Activated T-cell treated with anti-CD3 and anti-CD28 coated beads for 48 hours (primary cell): ENCODE measurements at places on chromosomes 12 and 14.

GRCh38 chr12:65720136-65721130 lies 103.8 kb upstream of the HMGA2 start:
- no peak for DNase-seq

- DNase-seq = no peak
Measured at GRCh38 chr14:69479696-69480095, 4.8 kb upstream of the PLEKHD1 start.

- DNase-seq = no peak
Measured at GRCh38 chr12:99136516-99136915, 491.4 kb downstream of the APAF1 start.

GRCh38 chr14:99627510-99628381 lies 17.2 kb upstream of the HHIPL1 start:
- no peak for DNase-seq

DNA sequence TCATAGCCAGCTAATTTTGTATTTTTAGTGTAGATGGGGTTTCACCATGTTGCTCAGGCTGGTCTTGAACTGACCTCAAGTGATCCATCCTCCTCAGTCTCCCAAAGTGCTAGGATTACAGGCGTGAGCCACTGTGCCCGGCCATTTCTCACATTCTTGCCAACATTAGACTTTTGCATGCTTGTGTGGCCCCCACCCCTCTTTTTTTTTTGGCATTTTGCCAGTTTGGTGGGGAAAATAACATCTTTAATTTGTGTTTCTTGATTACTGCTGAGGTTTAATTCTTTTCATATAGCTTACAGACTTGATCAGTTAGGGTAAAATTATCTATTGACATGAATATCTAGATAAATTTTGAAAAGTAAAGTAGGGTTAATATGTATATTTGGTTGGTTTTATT lies 3.8 kb downstream of the CCT2 start:
- DNase-seq = no peak

GRCh38 chr14:89672636-89673511 lies 255.8 kb upstream of the FOXN3 start:
- no peak for DNase-seq

- no peak for DNase-seq
Measured at GRCh38 chr14:49880267-49881064, 12.4 kb upstream of the ARF6 start.

DNA sequence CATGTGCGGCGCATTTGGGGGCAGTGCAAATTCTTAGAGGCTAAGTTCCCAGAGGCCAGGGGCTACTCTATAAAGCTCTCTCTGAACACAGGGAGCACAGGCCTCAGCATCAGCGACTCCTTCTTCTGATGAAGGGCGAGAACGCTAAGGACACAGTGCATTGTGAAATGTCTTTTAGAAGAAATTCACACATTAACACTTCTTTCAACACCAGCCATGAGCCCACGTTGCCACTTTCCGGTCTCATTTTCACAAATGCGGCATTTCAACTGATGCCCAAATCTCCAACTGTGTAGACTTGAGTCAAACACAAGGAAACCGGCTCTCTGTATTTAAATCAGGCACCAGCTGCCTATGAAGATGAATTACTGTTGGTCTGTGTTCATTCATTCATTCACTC lies 162.0 kb downstream of the FOXN3 start:
- no peak for DNase-seq

DNA sequence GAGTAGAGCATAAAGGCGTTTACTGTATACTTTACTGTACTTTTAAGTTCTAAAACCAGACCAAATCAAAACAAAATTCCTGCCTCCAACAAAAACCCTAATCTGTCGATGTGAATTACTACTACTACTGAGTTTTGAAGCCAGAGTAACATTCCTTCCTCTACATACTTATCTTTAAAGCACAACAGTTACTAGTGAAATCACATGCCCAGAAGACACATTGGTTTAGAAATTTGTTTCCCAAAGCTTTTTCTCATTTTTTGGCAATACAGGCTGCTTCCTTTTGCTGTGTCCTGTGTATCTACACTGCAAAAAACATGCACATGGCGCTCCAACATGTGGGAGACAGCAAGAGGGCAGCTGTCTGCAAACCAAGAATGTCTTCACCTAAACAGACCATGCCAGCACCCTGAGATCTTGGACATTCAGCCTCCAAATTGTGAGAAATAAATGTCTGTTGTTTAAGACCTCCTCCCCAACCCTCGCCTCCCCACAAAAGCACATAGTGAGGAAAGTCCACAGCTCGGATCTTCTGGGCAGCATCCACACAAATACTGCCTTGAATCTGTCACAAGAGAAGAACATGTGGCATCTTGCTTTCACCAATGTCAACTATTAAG lies 21.1 kb downstream of the SETD3 start:
- DNase-seq = no peak

DNA sequence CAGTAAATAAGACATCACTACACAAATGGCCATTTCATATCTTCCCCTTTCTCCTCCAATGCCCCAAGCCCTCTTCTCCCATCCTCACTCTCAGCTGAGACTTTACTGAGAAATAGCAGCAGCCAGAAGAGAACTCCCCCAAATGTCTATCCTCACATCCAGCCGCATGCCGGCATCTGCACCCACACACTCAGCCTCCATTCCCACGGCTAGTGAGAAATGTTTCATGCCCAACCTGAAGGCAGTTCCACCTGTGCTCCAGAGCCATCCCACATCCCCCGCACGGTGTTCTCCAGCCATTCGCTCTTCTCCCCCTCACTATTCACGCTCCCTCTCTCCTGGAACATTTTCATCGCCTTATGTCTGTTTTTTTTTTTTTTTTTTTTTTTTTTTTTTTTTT lies 208.7 kb upstream of the DIO3 start:
- DNase-seq = no peak

- no peak for DNase-seq
Measured at GRCh38 chr14:23555533-23555881, 564 bp upstream of the THTPA start.

DNA sequence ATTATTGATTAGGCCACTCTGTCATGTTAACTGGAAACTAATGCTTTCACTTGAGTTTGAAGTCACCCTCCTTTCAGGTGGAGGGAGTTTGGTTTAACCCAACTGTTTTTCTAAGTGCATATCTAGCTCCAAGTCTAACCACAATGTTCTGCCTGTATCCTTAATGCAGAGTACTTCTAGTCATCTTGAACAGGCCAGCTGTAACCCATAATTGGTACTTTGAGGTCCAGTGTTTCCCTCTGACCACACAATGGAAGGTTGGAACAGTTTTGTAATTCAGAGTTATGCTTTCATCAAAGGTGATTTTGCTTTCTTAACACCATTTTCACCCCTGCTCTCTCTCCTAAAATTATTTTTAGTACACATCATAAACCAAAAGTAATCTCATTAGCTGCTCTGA lies 237.2 kb upstream of the DCN start:
- no peak for DNase-seq

DNA sequence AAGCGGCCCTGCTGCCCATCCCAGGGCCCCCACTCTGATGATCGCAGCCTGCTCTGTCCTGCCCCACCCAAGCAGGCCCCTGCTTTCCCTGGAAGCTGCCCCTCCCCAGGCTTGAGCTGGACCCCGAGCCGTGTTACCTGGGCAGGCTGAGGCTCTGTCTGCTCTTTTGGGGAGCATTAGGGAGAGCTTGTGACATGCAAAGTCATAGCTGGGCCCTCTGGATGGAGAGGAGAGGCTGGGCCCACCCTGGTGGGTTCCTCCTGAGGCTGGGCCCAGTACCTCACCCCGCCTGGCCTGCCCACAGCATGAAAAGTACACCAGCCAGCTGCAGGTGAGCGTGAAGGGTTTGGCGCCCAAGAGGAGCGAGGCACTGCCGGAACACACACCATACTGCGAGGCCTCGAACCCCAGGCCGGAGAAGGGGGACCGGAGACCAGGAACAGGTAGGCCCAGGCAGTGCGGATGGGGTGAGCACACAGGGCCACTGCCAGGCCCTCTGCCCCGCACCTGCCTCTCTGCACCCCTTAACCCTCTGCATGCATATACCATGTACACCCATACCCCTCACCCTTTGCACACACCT lies 15.0 kb downstream of the CEP170B start:
- DNase-seq = no peak

DNA sequence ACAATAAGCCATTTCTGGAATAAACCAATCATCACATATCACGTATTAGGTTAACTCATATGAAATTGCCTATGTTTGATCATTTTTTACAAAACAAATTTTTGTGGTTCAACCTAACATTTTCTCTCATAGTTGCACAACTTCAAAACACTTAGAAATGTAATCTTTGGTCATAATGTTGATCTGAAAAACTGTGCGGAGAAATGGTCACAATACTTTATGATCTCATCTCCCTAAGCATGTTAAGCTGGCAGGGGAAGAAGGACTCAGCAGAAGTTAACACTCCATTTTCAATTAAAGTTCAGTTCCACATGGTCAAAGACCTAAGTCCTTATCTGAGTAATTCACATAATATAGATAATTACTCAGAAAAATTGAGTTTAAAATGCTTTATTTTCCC lies 194.8 kb downstream of the CAPZA3 start:
- DNase-seq = no peak

DNA sequence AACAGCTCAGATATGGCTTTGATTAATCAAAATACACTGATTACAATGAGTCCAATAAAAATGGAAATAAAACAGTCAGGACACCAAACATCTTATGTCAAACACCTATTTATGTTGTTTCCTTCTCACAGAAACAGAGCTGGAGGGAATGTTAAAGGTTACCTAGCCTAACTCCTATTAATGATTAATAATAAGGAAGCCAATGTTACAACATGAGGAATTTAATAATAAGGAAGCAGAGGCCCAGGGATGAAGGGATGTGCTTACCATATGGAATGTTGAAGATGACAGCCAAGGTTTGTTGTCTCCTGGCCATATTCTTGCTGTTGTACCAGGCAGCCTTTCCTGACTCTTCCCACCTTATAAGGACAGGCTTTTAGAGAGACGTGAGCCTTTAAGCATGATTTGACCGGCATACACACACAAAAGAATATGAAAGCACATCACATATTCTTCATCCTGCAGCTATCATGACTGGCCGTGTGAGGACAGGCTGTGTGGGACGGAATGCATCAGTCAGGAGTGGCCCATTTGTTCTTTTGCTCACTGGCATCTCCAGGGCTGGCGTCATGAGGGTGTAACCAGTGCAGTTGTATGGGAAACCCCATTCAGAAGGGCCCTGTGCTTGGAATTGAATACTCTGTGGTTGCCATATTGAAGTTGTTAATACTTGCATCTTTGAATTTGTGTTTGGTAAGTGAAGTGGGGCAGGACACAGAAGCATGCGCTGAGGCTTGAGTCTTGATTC lies 3.1 kb upstream of the GPRC5D start:
- no peak for DNase-seq

- no peak for DNase-seq
Measured at GRCh38 chr14:89540830-89541470, 123.9 kb upstream of the FOXN3 start.

GRCh38 chr12:19052689-19053088 lies 76.8 kb upstream of the PLEKHA5 start:
- DNase-seq = no peak

GRCh38 chr12:64700532-64700931 lies 58.7 kb downstream of the GNS start:
- no peak for DNase-seq

DNA sequence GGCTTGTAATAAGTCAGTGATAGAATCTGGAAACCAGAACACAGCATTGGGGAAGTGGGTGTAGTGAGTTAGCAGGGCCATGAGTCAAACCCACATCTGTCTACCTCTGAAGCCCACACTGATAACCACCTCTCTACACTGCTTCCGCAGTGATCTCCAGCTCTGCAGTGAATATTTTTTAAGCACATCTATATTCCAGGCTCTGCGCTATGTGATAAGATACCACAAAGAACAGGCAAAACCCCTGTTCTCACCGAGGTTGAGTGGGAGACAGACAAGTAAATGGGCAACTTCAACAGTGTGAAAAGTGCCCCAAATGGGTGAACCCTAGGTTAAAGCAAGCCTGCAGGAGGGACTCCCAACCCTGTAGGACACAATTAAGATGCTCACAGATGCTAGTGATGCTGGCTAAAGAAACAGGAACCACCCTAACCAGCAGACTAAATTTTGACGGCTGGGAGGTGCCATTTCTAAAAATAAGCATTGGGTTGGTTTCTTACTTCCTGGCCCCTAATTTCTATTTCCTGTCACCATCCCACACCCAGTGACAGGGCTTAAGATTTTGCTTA lies 375.0 kb downstream of the DPF3 start:
- peak; percentile 21 for DNase-seq

DNA sequence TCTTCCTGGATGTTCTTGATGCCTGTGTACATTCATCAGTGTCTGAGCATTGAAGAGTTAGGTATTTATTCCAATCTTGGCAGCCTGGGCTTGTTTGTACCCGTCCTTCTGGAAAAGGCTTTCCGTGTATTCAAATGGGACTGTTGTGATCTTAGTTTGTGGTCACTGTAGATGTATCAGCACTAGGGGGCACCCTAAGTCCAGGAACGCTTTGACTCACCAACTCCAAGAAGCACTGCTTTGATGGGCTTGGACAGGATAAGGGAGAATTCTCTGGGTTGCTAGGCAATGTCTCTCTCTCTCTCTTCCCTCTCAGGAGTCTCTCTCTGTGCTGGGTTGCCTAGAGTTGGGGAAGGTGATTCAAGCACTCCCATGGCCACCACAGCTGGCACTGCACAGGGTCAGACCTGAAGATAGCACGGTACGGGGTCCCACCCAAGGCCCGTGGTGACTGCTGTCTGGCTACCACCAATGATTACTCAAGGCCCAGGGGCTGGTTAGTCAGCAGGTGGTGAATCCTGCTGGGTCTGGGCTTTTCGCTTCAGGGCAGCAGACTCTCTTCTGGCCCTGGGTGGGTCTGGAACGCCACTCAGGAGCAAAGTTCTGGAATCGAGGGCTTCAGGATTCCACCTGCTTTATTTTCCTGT lies 211.1 kb upstream of the RGS6 start:
- DNase-seq = no peak

- DNase-seq = no peak
Measured at GRCh38 chr12:77204083-77204482, 138.7 kb upstream of the E2F7 start.

DNA sequence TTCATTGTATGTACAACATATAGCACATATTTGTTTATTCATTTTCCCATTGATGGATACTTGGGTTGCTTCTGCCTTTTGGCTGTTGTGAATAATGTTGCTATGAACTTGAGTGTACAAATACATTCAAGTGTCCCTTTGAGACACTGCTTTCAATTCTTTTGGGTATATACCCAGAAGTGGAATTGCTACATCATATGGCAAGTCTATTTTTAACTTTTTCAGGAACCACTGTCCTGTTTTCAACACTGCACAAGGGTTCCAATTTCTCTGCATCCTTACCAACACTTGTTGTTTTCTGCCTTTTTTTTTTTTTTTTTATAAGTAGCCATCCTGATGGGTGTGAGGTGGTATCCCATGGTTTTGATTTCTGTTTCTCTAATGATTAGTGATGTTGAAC lies 15.9 kb downstream of the RBMS2 start:
- no peak for DNase-seq

DNA sequence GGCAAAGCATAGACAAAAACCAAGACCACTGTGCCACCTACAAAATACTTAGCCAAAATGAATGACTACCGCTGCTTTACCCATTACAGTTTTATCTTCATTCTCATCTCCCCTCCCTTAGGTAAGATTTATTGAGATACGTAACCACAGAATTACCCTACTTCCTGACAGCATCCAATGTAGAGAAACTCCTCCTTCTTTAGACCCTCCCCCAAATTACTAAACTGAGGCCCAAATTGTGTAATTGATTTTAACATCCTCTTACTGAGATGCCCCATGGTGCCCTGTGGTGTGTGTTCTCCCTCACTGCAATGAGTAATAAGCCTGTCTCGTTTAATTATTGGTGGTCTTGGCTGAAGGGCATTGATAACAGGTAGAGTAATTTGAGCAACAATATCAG lies 19.1 kb downstream of the VRK1 start:
- DNase-seq = no peak
